Thymus (tissue), 14 donors: ENCODE measurements at places on chromosomes 11 and 22.

GRCh38 chr22:50310949-50311444, 3.6 kb upstream of the PLXNB2 start:
- DNase-seq, result no peak

GRCh38 chr22:30212363-30212995, 34.1 kb downstream of the LIF start:
- DNase-seq, result no peak

DNA sequence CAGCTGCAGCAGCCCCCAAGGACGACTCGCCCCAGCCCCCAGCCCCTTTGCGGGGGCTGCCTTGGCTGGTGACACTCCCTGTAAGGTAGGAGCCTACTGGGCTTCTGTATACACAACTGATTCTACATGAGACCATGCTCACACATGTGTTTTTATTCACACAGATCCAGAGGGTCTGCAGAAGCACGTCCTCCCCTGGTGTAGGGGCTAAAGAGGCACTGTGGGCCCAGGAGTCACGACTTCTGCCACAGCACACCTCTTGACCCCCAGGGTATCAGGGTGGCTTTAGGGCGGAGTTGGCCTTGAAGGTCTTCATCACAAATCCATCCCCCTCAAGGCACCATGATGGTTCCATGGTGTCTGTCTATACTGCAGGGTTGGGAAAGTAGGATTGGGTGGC, 931.2 kb downstream of the TBC1D22A start:
- DNase-seq, result no peak

GRCh38 chr11:117502015-117502778, 174.5 kb downstream of the CEP164 start:
- DNase-seq, result no peak

- no peak for DNase-seq
These were observed 49.9 kb downstream of the ST3GAL4 start for GRCh38 chr11:126405374-126405773.

- no peak for DNase-seq
These were observed 81.0 kb upstream of the CTSC start for GRCh38 chr11:88418508-88418907.

DNA sequence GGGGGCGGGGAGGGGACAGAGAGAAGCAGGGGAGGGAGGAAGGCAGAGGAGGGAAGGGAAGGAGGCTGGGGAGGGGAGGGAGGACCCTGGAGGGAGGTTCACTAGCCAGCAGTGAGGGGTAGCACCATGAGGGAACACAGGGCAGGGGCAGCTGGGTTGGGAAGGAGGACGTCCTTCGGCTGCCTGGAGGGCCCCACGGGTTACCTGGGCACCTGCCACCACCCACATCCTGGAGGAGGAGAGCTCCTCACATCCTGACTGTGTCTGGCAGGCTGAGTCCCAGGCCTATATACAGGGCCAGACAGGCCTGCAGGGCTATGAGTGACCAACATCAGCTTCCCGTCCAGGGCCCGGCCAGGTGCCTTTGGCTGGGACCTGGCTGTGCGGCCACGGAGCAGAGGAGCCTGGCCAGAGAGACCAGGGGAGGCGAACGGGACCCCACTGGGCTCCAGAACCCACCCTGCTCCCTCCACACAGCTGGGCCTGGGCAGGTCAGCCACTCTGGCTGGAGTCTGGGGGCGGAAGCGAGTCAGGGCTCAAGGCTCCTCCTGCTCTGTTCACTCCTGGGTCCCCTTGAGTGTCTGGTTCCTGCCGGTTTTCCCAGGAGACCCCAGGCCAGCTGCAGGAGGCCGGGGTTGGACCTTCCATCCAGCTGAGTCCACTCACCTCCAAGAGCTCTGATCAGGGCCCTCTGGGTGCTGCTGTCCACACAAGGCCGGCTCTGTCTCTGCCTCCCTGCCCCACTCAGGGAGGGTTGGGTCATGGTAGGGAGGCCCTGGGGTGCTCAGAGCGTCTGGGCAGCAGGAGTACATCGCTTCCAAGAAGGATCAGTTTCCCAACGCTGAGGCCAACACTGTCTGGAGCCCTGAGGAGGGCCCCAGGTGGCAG, 677.7 kb downstream of the BRD1 start:
- no peak for DNase-seq

- DNase-seq, result no peak
These were observed 853.6 kb downstream of the KCNA4 start for GRCh38 chr11:29163231-29163630.

DNA sequence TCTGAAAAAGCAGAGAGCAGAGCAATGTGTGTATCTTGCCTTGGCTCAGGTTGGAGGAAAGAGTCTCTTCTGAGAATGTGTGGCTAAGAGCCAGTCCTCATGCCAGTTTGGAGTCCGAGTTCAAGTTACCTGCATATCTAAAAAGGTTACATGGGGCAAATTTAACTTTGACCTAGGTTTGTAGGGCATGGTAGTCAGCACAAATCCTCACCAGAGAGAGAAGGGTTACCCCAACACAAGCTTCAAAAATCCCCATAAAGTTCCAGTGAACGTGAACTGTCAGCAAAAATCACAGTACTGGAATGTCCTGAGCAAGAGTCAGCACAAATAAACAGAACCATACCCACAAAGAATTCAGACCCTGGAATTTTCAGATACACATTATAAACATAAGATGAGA, 13.8 kb downstream of the SDHD start:
- no peak for DNase-seq

DNA sequence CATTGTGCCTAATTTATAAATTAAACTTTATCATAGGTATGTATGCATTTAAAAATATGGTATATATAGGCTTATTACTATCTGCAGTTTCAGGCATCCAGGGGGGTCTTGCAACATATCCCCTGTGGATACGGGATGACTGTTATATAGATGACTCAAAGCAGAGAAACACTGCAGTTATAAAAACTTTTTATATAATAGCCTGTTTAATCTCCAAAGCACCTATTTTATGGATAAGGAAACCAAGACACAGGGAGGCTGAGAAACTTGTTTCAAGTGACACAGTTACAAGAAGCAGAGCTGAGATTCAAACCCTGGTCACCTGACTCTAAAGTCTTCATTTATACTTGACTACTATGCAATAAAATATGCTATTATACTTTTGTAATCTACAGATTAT, 897.7 kb downstream of the KCNA4 start:
- DNase-seq, result no peak

GRCh38 chr11:66868726-66869566, 12.1 kb downstream of the LRFN4 start:
- peak; percentile 54 for DNase-seq

GRCh38 chr11:45773786-45774655, 30.9 kb upstream of the SLC35C1 start:
- DNase-seq, result no peak

DNA sequence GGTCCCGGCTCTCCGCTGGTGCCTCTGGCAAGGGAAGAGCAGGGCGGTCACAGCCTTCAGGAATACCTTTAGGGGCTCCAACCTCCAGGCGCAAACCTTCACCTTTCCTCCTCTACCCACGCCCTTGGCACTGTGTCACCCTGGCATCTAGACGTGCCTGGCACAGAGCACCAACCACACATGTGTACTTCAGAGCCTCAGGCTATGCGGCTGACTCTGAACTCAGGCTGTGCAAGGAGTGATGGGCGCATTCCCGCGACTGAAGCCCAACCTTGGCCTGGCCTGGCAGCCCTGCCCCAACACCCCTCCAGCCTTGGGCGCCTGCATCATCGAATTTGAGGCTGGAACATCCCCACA, 11.4 kb downstream of the SCARF2 start:
- DNase-seq, result no peak

- DNase-seq, result no peak
These were observed 60.1 kb downstream of the PARVB start for GRCh38 chr22:44084044-44084772.

GRCh38 chr22:35648066-35649025, at the start of gene APOL6:
APOL6 (plus strand) TSS chr22:35648446; CDS start chr22:35656426, 7,980 bp downstream.
- DNase-seq, result peak; percentile 77

DNA sequence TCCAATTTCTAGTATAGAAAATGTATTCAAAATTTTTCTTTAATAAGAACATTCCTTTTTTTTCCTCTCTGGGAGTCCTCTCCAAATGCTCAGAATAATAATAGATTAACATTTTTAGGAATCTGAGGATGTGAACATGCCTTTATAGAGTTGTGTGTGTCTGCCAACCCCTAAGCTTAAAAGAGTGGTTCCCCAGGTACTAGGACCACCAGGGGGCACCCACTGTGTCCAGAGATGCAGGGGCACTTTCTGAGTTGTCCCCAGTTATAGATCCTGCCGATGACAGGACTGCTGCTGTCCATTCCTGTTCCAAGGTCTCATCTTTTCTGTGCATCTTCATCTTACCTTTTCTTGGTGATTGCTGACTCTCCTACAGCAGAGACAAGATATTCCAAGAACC, 27.0 kb upstream of the MICAL2 start:
- no peak for DNase-seq

DNA sequence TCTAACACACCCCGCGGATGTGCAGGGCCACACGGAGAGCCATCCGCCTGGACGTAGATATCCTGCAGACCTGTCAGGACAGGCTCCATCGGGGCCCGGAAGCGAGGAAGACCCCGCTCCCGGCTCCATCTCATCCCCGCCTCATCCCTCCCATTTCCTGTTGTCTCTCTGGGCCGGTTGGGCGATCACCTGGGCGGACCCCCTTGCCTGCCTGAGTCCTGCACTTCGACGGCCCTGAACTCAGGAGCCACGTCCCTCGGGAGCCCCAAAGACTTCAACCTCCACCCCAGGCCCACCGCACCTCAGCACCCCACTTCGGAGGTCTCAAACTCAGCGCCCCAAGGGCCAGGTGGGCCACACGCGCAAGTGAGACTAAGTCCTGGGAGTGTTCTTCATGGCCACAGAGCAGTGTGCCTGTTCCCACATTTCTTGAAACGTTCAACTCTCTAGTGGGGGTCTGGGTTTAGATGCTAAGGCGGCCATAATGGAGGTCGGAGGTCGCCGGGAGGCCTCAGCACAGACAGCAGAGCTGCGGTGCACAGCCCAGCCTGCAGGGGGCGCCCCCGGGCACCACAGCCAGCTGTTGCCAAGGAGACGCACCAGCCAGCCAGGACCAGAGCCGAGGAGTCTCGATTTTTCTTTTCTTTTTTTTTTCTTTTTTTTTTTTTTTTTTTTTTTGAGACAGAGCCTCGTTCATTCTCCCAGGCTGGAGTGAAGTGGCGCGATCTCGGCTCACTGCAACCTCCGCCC, 26.0 kb upstream of the FADD start:
- DNase-seq, result no peak

DNA sequence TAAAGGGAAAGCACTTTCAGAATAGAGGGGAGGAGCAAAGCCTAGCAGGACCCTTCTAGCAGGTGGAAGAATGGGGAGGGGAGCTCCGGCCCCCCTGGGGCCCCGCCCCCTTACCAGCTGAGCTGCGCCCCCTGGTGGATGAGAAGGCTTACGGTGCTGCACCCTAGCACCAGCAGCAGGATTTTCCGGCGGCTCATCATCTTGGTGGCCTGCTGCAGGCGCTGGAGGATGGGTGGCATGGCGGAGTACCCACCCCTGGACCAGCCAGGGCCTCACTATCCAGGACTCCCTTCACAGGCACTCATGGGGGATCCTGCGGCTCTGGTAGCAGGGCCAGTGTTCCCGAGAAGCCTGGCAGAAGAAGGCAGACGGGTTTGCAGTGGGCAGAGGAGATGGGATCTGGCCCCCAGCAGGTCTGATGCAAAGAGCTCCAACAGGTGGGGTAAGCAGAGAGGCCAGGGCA, 3.8 kb downstream of the GAL3ST3 start:
- peak; percentile 82 for DNase-seq

DNA sequence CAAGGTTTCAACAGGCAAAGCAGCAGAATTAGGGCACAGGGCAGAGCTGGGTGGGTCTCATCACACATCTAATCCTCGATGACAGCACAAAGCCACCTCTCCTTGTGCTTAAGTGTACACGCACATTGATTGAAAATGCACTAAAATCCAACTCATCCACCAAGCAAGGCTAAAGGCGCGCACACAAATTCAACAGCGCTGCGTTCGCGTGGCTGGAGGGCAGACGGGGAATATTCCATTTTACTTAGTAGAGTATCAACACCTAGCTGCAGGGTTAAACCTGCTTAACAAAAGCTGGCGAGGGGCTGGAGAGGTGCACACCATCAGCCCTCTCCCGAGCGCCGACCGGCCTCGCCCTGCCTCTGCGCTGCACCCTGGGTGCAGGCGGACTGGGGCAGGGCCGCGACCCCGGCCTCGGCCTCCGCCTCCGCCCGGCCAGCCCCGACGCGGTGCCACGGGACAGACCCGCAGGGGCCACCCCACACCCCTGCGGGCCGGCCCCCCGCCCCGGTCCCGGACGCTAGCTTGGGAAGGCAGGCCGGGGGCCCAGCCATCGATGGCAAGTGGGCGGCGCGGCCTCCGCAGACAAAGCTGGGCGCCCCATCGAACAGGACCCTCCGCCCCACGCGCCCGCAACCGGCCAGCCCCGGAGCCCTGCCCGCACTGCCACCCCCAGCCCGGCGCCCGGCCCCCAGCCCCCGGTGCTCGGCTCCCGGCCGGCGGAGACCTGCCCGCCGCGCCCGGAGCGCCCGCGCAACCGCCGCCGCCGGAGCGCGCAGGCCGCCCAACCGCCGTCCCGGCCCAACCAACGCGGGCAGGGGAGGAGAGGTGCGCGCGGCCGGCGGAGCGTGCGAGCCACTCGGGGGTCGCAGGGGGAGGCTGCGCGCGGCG, 929 bp downstream of the PRDM10 start:
- DNase-seq, result peak; percentile 13

GRCh38 chr22:50471962-50472361, 2.9 kb downstream of the SBF1 start:
- no peak for DNase-seq

- DNase-seq, result no peak
These were observed 223 bp downstream of the WT1 start for GRCh38 chr11:32435152-32435480.

DNA sequence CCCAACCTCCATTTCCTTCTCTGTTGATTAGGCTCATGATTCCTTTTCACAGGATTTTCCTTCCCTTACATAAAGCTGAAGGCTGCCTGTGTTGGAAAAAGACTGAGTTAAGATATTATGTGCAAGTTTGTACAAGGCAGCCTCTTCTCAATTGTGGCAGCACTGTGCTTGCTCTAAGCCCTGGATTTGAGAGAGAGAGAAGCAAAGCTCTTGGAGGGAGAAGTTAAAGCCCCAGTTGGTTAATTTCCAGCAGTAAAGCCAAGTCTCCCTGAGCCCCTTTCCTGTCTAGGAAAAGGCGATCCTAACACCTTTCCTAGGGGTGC, 128.3 kb upstream of the SESN3 start:
- DNase-seq, result no peak

DNA sequence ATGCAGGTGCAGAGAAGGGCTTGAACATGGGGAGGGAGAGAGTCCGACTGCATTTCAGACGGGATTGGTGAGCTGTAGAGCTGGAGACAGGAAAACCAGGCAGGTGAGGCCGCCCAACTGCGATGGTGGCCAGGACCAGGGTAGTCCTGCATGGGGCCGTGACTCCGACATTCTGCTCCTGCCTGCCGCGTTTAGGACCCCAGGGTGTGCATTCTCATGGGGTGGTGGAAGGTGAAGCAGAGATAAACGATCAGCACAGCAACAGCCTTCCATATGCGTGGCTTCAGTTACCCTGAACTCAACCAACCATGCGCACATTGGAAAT, 29.3 kb downstream of the SHANK2 start:
- DNase-seq, result no peak
